ENCODE measurements at places on chromosomes 1 and 21.

GRCh38 chr1:158067662-158068061 is 74.2 kb downstream of the KIRREL1 start:
- no peak for DNase-seq

DNA sequence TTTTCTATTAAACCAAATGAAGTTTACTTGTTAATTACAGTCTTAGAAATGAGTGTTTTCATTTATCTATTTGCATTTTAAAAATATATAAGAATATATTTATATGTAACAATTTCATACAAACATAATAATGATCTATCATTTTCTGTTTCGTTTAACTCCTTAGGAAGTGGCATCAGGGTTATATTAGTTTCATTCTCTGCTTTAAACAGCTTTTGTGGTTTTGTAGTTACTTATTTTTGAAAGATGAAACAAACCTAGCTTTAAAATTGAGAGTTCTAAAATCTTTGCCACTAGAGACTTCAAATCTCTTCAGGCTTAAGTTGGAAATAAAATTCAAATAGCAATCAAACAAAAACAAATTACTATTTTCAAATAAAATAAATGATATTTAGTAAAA is 2110.6 kb downstream of the MRPL39 start:
- no peak for DNase-seq

- no peak for DNase-seq
Measured at GRCh38 chr1:172270605-172271004, 149.9 kb upstream of the C1orf105 start.

- DNase-seq: no peak
Measured at GRCh38 chr21:37912616-37913015, 3.6 kb downstream of the KCNJ6 start.

- no peak for DNase-seq
Measured at GRCh38 chr1:148352470-148353053, 130.5 kb downstream of the PPIAL4G start.

GRCh38 chr21:42830456-42831455 is 48.6 kb downstream of the WDR4 start:
- no peak for DNase-seq

GRCh38 chr1:223110952-223111351 is 32.1 kb downstream of the TLR5 start:
- DNase-seq: no peak

DNA sequence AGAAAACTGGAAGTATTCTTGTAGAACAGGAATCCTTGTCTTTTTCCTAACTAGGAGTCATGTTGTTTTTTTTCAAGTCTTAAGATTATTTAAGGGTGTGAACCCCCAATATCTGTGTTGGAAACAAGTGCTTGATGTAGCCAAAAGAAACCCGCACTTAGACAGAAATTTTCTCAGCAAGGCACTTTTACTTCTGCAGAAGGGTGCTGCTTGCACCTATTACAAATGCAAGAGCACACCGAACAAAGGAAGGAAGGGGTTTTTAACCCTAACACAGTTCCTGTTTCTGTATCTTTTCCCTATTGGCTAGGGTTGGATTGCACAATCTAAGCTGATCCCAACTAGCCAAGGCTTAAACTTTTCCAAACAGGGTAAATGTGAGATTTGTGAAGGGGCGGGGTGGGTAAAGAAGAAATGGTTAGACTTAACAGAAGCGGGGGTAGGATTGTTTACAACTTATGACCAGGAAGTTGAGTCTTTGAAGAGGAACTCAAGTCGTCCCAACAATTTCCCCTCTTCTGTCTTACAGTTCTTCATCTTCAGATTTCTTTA is 75.1 kb downstream of the ZFYVE9 start:
- no peak for DNase-seq

DNA sequence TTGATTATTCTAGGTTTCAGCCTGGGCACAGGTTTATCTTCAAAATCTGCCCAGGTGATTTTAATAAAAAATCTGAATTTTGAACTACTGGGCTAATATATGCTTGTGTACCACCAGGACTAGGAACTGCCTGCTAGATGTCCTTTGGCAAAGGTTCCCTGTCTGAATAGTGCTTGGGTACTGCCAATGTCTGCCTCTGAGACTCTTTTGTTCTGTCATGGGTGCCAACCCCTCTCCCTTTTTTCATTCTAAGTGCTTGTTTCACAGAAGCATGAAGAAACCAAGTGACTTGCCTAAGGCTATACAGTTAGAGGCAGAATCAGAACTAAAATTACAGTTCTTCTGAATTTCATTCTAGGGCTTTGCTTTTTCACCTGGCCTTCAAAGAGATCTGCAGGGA is 106.3 kb upstream of the CACHD1 start:
- DNase-seq: no peak

DNA sequence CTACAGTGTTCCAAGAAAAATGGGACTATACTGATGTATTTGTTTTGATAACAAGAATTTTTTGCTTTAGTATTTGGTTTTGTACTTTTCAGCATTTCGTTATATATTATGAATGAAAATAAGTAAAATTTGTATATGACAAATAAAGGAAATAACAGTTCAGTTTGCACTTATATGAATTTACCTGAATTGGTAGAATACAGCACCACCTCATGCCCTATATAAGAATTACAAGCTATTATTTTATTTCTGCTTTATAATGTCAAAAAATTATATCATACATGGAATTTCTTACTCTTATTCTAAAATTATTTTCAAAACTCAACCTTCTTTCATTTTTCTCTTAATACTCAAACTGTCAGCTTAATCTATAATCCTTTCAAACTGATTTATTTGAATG is 14.6 kb downstream of the EFCAB7 start:
- no peak for DNase-seq
